ENCODE measurements at places on chromosomes 11 and 22.

DNA sequence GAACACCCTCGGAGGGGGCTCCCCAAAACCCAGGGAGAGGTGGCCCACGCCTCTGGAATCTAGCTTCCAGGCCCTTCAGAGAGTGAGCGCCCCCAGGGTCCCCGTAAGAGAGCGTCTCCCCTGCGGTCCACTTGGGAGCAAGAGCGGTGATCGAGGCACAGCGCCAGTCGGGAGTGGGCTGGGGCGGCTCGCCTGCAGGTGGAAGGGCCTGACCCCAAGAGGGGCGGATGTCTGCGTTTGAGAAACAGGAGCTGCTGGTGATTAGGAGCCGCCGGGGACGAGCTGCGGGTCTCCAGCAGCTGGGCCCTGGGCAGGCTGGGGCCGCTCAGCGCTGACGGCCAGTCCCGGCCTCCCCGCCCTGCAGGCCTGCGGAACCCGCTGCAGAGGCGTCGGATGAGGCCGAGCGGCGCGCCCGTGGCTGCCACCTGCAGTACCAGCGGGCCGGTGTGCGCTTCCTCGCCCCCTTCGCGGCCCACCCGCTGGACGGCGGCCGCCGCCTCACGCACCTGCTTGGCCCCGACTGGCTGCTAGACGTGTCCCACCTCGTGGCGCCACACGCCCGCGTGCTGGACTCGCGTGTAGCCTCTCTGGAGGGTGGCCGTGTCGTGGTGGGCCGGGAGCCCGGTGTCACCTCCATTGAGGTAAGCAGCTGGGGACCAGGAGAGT lies 10.0 kb downstream of the TMEM132A start:
- DNase-seq: no peak

DNA sequence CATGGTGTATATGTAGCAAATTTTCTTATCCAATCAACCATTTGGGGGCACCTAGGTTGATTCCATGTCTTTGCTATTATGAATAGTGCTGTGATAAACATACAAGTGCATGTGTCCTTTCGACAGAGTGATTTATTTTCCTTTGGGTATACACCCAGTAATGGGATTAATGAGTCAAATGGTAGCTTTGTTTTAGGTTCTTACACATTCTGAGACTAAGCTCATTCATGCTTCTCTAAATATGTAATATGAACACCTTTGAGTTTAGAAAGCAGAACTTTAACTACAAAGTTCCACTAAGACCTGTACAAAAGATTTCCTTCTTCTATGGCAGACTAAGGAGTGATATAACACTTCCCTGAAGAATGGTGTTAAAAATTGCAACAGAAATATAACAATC lies 627.0 kb downstream of the KCNA4 start:
- DNase-seq: peak; percentile 18

- DNase-seq: no peak
Observed at GRCh38 chr11:71298761-71299181, 46.4 kb upstream of the SHANK2 start.

GRCh38 chr11:128906185-128907050 lies 15.3 kb downstream of the KCNJ5 start:
- no peak for DNase-seq

GRCh38 chr22:35628732-35629131 lies 11.6 kb upstream of the MB start:
- no peak for DNase-seq

- DNase-seq: peak; percentile 43
Observed at GRCh38 chr11:34916843-34917770, 689 bp downstream of the PDHX start.

- DNase-seq: no peak
Observed at GRCh38 chr11:91850533-91851275, 373.9 kb upstream of the FAT3 start.

GRCh38 chr11:17782145-17782544 lies 47.6 kb downstream of the KCNC1 start:
- no peak for DNase-seq

- no peak for DNase-seq
Observed at GRCh38 chr11:86440305-86440716, 65.6 kb downstream of the CCDC81 start.

DNA sequence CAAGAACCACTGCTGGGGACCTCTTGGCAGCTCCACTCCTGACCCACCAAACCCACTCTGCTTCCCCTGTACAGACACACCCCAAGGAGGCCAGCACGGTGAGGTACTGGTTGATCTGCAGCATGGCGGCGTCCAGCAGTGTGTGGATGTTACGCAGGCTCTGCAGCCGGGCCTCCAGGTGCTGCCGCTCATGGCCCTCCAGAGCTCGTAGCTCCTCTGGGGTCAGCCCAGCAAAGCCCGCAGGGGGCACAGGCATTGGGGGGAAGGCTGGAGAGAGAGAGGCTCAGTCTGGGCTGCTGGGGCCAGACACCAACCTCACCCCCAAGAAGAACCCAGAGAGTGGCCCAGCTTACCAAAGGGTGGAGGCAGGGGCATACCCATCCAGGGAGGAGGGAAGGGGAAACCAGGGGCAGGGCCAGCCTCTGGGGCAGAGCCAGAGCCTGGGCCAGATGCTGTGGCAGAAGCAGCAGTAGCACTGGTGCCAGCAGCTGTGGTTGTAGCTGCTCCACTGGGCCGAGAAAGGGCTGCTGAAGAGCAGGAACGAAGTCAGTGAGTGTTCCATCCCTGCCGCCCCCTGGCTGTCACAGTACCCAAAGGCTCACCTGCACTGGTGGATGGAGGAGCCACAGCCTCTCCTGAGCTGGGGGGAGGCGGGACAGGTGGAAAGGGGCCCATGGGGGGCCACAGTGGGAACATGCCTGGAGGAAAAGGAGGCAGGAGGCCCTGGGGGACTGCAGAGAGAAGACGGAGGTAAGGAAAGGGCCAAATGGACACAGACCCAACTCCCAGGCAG lies 4.5 kb downstream of the SYVN1 start:
- DNase-seq: no peak

DNA sequence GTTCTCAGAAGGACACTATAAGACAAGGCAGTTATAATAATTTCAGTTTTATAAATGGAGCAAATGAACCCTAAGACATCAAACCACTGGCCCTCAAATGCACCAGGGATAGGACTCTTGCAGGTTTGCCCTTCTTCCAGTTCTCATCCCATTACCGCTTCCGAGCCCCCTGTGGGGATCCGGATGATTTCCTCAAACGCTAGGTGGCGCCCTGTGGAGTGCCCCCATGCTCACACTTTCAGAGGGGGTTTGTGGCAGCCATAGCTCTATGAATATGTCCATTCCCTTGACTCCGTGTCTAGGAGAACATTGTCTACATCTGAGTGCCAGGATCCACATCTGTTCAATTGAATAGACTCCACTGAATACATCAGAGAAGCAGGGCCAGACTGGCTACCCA lies 816.3 kb downstream of the NTM start:
- peak; percentile 55 for DNase-seq

- DNase-seq: no peak
Observed at GRCh38 chr11:102564110-102564509, 33.6 kb upstream of the MMP7 start.

GRCh38 chr22:48893288-48894063 lies 934.2 kb downstream of the BRD1 start:
- DNase-seq: no peak

DNA sequence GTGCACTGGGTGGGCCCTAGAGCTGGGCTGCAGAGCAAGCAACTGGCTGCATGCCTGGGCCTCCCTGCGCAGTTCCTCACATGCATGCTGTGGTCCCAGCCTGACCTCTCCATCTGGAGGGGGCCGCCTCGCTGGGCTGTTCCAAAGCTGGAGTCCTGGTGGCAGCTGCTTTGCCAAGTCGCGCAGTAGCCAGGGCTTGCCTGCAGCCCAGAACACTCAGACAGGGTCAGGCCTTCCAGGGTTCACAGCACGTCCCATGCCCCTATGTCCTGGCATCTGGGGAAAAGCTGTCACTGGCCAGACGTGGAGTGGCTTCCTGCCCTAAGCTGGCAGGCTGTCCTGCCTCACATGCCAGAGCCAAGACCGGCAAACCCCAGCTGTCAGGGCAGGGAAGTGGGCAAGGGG lies 16.5 kb upstream of the CDC42EP2 start:
- no peak for DNase-seq

- DNase-seq: peak; percentile 21
Observed at GRCh38 chr11:73047773-73048371, 94.2 kb downstream of the FCHSD2 start.

GRCh38 chr11:23539556-23539955 lies 679.3 kb upstream of the CCDC179 start:
- DNase-seq: no peak

- DNase-seq: peak; percentile 54
Observed at GRCh38 chr22:32917577-32918354, 116.3 kb downstream of the TIMP3 start.

- no peak for DNase-seq
Observed at GRCh38 chr11:69508974-69509373, 27.5 kb downstream of the LINC01488 start.

GRCh38 chr11:69841859-69842698 lies 22.9 kb upstream of the FGF3 start:
- no peak for DNase-seq

- DNase-seq: no peak
Observed at GRCh38 chr22:47210112-47210657, 447.7 kb downstream of the TBC1D22A start.

DNA sequence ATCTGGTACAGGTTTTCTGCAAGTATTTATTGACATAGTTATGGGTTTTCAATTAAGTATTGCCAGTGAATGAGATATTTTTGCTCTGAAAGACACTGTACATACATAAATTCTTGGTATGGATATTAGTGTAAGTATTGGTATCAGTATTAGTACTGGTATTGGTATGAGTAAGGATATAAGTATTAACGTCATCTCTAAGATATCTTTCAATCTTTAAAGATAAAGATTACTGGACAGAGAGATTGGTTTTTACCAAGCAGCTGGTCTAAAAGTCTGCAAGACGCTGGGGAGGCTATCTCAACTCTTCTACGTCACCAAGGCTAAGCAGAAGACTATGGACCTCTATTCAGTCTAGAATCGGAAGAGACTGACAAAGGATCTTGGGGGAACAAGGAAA lies 234.5 kb downstream of the NXPE2 start:
- DNase-seq: no peak

GRCh38 chr22:17343766-17344165 lies 25.5 kb upstream of the CECR2 start:
- no peak for DNase-seq

DNA sequence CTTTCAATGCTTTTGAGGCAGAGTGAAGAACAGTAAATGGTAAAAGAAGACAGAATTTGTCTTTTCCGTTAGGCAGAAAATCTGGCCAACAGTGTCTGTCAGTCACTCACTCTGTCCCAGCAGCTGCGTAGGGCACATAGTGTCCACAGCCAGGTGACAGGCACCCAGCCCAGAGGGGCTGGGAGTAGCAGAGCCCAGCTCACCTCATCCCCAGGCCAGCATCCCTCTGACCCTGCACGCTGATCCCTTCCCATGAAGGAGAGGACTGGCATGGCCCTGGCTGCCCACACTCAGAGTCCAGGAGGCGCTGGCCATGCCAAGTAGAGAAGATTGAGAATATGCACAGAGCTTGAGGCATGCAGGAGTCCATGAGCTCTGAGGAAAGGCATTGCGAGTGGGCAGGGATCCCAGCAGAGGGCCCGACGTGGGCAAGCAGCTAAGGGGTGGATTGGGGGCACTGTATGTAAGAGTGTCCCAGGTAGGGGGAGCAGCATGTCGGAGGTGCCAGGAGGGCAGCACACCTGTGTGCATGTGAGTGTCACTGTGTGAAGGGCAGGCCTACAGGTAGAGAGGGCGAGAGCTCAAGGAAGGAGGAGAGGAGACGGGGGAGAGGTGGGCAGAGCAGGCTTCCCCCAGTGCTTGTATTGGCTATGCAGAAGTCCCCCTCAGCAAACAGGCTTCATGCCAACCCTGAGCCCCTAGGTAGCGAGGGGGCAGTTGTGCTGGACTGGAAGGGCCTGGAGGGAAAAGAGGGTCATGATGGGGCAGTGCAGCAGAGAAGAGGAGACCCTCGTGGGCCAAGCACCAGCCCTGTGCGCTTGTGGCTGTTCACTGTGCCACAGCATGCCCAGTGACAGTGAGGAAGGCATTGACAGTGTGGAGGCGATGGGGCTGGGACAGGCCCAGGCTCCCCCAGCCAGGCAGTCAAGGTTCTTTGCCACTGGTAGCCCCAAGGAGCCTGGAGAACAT lies 133.8 kb downstream of the OSBP2 start:
- DNase-seq: no peak

DNA sequence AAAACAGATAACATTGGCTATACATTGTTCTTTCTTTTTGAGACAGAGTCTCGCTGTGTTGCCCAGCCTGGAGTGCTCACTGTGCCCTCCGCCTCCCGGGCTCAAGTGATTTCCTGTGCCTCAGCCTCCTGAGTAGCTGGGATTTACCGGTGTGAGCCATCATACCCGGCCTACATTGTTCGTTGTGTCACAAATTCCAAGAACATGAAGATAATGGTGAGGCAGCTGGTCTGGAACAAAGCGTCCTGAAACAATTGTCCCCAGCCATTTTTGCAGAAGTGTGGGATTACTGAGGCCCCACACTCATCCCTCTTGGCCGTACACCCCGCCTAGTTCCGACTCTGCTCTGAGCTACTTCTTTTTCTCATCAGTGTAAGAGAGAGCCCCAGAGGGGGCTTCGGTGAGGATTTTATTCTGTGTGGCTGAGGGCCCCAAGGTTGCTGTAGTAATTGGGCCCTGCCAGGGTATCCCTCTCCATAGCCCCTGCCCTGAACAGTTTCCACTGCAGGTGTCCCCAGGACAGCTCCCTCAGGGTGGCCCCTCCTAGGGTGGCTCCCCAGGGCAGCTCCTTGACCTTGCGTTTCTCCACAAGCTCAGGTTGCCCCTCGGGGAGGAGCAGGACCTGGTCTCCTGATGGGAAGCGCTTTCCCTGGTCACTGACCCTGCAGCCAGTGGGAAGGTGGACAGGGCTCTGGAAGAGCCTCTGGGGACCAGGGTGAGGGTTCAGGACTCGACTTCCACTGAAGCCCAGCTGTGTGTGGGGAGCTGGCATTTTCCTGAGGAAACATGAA lies 13.1 kb upstream of the ARSA start:
- DNase-seq: no peak

DNA sequence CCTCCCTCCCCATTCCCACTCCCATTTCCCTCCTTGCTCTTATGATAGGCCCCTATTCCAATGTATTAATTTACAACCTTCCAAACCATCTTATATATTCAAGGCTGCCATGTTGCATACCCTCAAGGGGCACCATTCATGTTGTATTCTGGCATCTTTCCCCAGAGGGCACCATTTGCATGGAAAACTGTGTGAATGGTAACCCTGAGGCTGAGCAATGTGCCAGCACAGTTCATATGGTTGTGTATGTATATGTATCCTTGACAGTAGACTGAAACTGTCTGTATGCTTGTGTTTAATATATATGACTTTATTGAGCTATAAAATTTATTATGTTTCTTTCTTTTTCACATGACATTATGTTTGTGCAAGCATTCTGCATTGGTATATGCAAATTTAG lies 7.3 kb downstream of the RASSF10 start:
- DNase-seq: peak; percentile 12
